Mesendoderm (in vitro differentiated cells): ENCODE measurements at places on chromosomes 7 and 10.
A peak's percentile ranks its signal among the peaks of the same experiment; 100 is the strongest.

DNA sequence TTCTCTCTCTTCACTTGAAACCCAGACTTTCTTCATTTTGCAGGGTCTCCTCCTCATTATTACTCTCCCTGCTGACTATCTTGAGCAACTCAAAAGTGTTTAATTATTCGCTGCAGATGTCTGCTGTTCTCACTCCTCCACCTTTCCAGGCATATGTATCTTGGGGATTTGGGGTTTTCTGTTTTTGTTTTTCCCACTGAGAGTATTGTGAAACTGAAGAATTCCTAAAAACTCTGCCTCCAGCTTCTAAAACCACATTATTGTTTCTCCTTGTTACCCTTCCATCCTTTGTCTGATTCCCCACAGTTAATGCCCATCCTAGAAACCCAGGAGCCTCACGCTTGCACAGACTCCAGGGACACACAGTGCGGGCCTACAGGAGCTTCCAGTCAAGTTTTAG, 51.3 kb downstream of the WNT2 start:
- DNase-seq, result no peak

- no peak for DNase-seq
Observed at GRCh38 chr7:33645104-33645503, 260.2 kb upstream of the BMPER start.

GRCh38 chr10:90779548-90779947, 78.3 kb downstream of the HTR7 start:
- DNase-seq, result peak; percentile 79

DNA sequence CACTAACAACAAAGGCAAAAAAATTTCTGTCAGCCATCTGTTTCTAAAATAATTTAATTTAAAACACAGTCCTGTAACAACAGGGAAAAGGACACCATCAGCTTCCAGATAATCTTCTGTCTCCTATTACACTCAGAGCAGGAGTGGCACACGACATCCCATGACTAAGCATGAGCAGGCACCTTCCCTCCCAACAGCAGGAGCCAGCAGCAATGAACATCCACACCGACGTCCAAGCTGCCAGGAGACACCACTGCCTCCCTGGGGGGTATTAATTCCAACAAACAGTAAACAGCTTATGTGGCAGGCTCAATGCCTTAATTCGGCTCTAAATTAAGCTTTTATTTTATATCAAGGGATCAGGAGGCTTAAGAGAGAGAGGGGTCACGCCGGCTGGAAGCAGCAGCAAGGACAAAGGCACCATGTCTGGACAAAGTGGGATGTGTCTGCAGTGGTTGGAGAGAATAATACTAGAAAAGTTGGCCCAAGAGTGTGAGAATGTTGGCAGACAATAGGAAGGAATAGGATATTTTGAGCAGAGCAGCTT, 45.7 kb downstream of the KIAA1549 start:
- DNase-seq, result peak; percentile 74

DNA sequence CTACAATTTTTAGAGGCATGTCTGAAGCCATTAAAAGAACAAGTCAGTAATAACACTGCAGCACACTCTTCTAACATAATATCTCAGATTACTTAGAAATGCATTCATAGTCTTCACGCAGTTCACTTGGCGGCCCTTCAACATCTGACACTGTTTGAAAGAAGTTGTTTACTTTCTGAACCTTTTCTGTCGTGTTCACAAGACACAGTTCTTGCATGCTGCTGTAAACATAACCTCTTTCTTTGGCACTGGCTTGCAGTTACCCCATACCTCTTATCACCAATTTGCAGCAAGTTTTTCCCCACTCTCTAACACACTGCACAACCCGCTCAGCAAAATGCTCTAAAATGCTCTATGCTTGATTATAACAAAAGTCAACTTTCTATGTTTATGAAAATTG, 12.0 kb downstream of the PIP4K2A start:
- no peak for DNase-seq

DNA sequence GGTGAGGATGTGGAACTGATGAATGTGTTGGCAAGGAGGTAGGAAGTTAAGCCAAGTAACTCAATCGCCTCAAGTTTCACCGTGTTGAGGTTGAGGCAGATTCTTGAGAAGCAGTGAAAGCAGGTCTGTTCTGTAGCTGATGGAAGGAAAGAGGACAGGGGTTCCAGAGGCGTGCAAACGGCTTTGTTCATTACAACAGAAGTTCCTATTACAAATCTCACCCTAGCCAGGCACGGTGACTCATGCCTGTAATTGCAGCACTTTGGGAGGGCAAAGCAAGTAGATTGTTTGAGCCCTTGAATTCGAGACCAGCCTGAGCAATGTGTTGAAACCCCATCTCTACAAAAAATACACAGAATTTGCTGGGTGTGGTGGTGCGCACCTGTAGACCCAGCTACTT, 36.9 kb upstream of the PTF1A start:
- no peak for DNase-seq

- DNase-seq, result no peak
Observed at GRCh38 chr10:94288361-94289101, 74.2 kb downstream of the NOC3L start.

DNA sequence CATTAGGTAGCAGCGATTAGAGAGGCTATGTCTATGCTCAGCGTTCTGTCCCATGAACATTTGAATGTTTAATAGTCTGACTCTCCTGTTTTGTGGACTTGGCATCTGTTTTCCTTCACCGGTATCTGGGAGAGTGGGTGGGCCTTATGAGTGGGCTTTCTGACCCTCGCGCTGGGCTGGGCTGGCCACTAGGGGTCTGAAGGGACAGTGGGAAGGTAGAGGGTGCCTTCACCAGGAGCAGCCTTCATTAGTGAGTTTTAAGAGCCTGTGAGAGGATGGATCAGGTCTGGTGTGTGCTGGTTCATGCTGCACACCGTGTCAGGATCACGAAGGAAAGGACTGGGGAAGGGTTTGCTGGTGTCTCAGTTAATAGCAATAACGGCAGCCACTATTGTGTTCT, 33.4 kb downstream of the DCLRE1A start:
- DNase-seq, result peak; percentile 51

DNA sequence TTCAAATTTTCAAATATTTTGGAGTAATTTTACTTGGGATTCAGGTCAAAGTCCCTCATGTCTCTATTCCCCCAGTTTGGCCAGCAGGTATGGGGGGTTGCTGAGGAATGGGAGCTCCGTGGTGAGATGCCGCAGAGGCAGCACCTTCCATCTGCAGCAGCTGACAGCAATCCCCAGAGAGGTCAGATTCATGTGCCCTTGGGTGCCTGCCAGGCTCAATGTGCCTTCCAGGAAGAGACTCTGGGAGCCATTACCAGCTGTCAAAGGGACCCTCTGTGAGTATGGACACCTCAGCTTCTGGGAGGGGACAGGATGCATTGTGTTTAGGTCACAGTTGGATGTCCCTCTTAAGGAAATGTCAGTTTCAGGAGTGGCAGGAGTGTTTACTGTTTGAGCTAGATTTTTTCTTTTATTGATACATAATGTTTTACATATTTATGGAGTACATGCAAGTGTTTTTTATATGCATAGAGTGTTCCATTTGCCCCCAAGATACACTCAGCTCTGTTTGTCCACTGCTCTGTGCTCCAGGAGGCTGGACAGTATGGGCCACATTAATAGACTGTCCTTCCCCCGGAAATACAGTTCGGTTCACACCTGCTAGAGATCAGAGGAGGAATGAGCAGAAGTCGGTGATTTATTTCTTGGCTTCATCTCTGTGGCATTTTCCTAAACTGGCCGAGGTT, 75.3 kb upstream of the GRB10 start:
- no peak for DNase-seq

DNA sequence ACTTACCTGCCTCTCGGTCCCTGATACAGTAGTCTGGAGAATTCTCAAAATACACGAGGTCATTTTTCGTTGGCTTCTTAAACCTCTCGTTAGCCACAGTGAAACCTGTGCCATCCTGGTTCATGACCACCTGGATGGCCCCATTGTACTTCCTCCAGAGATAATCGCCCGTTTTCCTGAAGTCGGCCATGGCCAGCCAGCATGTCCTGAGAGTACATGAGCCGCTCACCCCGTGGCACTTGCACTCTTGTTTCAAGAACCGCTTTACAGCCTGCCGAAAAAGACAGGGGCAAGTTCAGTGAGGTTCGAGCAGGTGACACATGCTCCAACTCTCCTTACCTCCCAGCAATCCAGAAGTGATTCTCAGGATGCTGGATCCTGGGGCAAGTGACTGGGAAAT, 25.3 kb downstream of the WNT2 start:
- DNase-seq, result no peak

DNA sequence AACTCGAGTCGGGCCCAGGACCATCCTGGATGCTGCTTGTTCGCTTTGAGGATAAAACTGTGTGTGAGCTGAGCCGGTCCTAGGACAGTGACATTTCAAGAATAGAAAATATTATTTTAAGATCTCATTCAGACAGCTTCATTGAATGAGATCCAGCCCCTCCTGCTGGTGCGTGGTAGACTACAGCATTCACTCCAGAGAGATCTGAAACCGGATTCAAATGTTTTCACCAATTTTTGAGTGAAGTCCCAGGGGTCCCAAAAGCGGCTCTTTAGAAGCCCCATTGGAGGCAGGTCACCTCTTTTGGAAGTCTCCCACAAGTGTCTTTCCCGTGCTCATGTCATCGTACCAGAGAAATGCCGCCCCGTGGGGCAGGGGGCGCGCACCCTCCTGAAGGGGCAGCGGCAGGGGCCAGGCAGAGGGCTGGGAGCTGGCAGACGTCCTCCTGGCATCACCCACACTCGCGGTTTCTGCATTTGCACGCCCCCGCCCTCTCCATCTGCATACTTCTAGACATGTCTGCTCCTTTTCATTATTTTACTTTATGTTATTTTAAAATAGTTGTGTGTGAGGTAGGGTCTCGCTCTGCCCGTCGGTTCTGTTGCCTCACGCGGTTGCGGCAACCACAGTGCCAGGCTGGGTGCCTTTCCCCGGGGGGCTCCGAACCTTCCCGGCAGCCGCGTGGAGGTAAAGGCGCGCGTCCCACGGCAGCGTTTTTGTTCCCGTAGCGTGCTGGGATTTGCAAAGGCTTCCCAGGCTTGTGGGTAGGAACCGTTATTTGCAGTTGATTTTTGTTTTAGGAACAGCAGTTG, 52.3 kb upstream of the DPYSL4 start:
- DNase-seq, result no peak

DNA sequence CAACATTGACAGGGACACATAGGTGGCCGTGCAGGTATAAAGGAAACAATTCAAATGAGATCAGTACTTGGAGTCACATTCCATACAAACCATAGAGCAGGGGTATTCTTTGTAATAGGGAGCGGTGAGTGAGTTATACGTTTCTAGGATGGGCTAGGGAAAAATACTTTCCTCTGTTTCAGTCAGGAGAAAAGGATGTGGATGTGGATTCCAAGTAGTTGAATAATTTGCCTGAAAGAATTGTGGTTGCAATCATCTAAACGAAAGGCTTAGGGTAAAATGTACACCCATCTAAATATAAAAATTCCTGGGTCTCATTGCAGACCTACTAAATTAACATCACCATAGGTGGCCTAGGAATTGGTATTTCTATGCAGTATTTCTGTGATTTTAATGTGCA, 270.7 kb upstream of the IGFBP3 start:
- DNase-seq, result no peak

DNA sequence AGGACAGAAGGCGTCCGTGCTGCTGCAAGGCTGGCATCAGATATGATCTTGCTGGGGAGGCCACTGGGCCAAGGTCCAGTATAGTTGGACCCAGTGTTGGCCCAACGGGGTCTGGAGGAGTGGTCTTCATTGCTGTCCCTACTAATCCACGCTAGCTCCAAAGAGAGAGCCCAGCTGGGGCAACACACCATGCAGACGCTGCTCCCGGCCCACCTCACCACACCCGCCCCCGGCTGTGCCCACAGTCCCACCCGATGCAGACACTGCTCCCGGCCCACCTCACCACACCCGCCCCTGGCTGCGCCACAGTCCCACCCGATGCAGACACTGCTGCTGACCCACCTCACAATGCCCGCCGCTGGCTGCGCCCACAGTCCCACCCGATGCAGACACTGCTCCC, 121.5 kb downstream of the VIPR2 start:
- no peak for DNase-seq

GRCh38 chr10:78148216-78148960, 114.7 kb downstream of the RPS24 start:
- peak; percentile 42 for DNase-seq

DNA sequence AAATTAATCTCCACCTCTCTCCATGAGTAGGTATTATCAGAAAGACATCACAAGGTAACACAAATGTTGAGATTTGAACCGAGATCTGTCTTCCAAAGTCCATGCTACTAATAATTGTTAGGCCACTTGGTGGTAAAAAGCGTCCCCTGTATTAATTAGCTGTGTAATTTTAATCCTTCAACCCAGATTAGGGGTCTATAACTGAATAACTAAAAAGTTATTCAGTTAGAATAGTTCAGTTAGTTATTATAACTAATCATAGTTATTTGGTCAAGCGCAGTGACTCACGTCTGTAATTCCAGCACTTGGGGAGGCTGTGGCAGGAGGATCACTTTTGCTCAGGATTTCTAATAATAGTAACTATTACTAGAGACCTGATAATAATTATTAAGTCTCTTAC, 5.6 kb downstream of the PDSS1 start:
- DNase-seq, result no peak

DNA sequence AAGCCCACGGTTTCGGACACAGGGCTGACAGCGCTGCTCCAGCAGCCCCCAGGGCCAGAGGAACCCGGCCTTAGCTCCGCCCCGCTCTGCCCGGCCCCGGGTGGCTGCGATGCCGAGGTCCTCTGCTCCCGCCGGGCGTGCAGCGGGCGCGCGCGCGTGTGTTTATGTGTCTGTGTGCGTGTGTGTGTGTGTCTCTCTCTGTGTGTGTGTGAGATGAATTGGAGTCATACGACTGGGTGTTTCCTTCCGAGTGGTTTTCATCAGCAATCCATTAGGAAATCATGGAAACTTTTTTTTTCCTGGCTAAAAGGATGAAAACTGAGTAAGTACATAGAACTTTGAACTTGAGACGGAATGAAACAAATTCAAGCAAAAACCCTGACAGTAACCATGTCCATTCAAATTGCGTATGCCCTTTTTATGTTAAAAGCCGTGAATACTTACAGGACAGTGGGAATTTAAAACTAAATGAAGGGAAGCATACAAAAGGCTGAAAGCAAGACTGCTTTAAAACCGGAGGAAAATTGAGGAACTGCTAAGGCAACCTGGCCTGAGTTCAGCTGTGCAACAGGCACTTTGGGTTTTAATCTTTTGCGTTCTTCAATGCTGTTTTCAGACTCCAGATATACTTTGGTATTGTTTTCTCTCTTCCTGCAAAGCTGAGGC, at the start of gene CPED1:
Gene CPED1, plus strand, starts transcription at position 121 of the 666 bp plus-strand sequence. CDS start 911 bp downstream, outside the sequence.
- peak; percentile 41 for DNase-seq

DNA sequence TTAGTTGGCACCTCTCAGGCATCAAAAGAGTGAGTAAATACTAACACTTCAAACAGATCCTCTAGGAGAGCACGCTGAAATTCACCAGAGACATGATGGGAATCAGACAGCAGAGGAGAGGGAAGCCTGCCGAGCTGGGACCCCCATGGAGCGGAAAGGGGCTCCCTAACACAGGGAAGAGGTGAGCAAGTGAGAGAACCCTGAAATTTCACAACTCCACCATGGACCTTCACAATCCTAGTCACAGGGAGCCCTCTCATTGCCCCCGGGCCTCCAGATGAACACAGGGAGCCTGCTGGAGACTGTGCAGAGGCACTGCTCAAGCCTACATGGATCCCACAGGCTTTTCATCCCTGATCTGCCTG, 59.2 kb upstream of the ANTXRL start:
- DNase-seq, result no peak
